ENCODE measurements at places on chromosomes 1 and 21. TPM values are rescaled to one million over a fixed set of nuclear protein-coding genes. Genes with fewer than 3 reads are reported as not detected.

The REN gene
- not detected for polyA plus RNA-seq

The TRIM17 gene
- 1.4 TPM for polyA plus RNA-seq

The SYPL2 gene
- 0.56 TPM for polyA plus RNA-seq

The LCE1B gene
- polyA plus RNA-seq = not detected

The E2F2 gene
- 0.78 TPM for polyA plus RNA-seq

The LCE1A gene
- not detected for polyA plus RNA-seq

The RIIAD1 gene
- polyA plus RNA-seq = not detected

The ZYG11A gene
- polyA plus RNA-seq = 1.3 TPM

The PBX1 gene
- 39.3 TPM for polyA plus RNA-seq

The FABP3 gene
- 50.2 TPM for polyA plus RNA-seq

The KCNT2 gene
- 3.5 TPM for polyA plus RNA-seq

The EPHB2 gene
- polyA plus RNA-seq = 4.1 TPM
